Endothelial cell of coronary artery (primary cell): ENCODE measurements at places on chromosomes 2 and 18. TPM values are rescaled to one million over a fixed set of nuclear protein-coding genes. Genes with fewer than 3 reads are reported as not detected.

IL18RAP gene
- not detected in 2 replicates for total RNA-seq

ERICH2 gene
- not detected in 2 replicates for total RNA-seq

C2orf72 gene
- total RNA-seq, result 0.19 TPM in 1 of 2 replicates, not detected in the other

MPP4 gene
- 7.4 and 8.9 TPM in 2 replicates for total RNA-seq

REEP1 gene
- total RNA-seq, result 0.09 TPM in 1 of 2 replicates, not detected in the other

ASB18 gene
- not detected in 2 replicates for total RNA-seq

TUBA4B gene
- not detected in 2 replicates for total RNA-seq

SULT1C3 gene
- not detected in 2 replicates for total RNA-seq

KIF5C gene
- 0.09 TPM in 2 replicates for total RNA-seq

SLC16A14 gene
- total RNA-seq, result 0.09 and 0.18 TPM in 2 replicates

NCK2 gene
- total RNA-seq, result 40.3 and 41.0 TPM in 2 replicates

OTX1 gene
- 0.27 and 0.28 TPM in 2 replicates for total RNA-seq

AP1S3 gene
- total RNA-seq, result 3.2 and 7.7 TPM in 2 replicates

CCDC74A gene
- 1.6 and 2.1 TPM in 2 replicates for total RNA-seq

SERPINB4 gene
- not detected in 2 replicates for total RNA-seq

C2orf76 gene
- total RNA-seq, result 8.2 and 9.3 TPM in 2 replicates
